IMR-90 (cell line): ENCODE measurements at places on chromosomes 7 and 10. TPM values are rescaled to one million over a fixed set of nuclear protein-coding genes. Genes with fewer than 3 reads are reported as not detected.
A peak's percentile ranks its signal among the peaks of the same experiment; 100 is the strongest.

The TEX36 gene
- not detected in 2 replicates for total RNA-seq

The DNAJC1 gene
- total RNA-seq, result 13.3 and 22.8 TPM in 2 replicates

The EIF4EBP2 gene
- 15.6 and 20.8 TPM in 2 replicates for total RNA-seq

DNA sequence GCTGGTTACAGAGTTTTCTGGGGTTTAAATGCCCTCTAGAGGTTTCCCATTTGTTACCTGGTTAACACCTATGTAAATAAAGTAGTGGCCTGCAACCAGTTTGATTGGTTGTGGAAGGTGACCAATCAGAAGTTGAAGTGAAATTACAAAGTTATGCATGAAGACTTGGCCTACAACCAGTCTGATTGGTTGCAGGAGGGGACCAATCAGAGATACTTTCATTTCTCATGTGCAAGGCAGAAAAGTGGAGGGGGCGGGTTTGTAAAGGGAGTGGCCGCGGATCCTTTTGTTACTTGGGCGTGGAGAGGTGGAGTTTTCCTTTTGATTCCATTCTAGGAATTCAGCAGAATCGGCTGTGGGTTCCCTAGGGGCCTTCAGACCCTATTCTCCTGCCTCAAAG is 80.8 kb downstream of the SEC23IP start:
- no peak overlapping the region for H3K27ac ChIP-seq
- H3K4me1 ChIP-seq, result no peaks in the 10 kb centered on the region
- peak; percentile 10 for DNase-seq
- H3K36me3 ChIP-seq, result no peaks in the 10 kb centered on the region
- H3K4me3 ChIP-seq, result no peak overlapping the region
- H3K27me3 ChIP-seq, result peaks cover 2% of the 10 kb centered on the region; the same call in 1 of the 2 replicates

The ATXN7L1 gene
- 4.3 and 4.7 TPM in 2 replicates for total RNA-seq

DNA sequence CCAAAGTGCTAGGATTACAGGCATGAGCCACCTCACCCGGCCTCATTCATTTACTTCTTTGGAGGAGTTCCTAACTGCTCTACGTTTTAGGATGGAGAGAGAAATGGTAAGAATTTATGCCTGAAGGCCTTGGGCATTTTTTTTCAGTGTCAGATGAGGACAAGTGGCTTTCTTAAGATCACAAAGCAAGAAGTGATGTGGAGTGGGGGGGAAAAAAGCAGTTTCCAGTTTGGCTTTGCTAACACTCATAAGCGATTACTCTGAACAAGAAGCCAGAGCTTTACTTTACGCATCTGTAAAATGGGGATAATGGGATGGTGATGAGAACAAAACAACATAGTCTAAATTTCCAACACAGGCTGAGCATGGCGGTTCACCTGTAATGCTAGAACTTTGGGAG is 2.6 kb upstream of the PPIA start:
- H3K4me3 ChIP-seq, result no peak overlapping the region
- peak; percentile 17 for DNase-seq
- peaks cover 3% of the 10 kb centered on the region; the same call in 1 of the 2 replicates for H3K36me3 ChIP-seq
- H3K27me3 ChIP-seq, result no peaks in the 10 kb centered on the region
- peaks cover 5% of the 10 kb centered on the region for H3K4me1 ChIP-seq
- H3K27ac ChIP-seq, result no peak overlapping the region

- no peaks in the 10 kb centered on the region for H3K27me3 ChIP-seq
- H3K27ac ChIP-seq, result no peak overlapping the region
- H3K4me1 ChIP-seq, result peaks cover 2% of the 10 kb centered on the region; the same call in 1 of the 2 replicates
- H3K4me3 ChIP-seq, result no peak overlapping the region
- peak; percentile 10 for DNase-seq
These were observed 47.4 kb downstream of the LMBR1 start for GRCh38 chr7:156845379-156846101.

GRCh38 chr10:86086418-86086817 is 280.2 kb downstream of the GRID1 start:
- no peaks in the 10 kb centered on the region for H3K4me1 ChIP-seq
- no peak for DNase-seq
- H3K27ac ChIP-seq, result no peak overlapping the region
- H3K27me3 ChIP-seq, result no peaks in the 10 kb centered on the region
